ENCODE measurements at places on chromosomes 5 and 9.

- DNase-seq: peak; percentile 31
Measured at GRCh38 chr5:112735702-112736101, 2.0 kb upstream of the APC start.

DNA sequence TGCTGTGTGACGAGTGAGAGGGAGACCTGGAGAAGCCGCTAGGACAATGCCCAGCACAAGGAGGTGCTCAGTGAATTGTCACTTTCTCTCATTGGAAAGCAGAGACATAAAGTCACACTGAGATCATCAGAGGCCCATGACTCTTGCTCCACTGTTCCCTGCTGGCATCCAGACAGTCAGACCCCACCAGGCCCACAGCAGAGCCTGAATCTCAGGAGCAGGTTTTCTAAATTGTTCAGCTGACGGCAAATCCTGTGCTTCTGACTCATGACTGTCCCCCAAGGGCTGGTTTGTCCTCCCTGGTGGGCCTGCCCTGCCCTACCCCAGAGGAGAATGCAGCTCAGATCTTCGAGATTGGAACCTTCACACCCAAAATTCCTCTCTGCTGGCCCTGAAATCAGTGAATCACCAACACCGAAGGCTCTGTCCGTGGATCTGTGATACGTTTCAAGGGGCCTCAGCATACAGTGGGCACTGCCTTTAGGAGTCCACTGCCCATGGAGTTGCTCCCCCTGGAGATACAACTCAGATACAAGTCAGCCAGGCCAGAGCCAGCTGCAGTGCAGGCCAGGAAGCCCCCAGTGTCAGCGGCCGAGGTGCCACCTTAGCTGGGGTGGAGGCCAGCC is 2.7 kb downstream of the PTGES start:
- peak; percentile 56 for DNase-seq

- no peak for DNase-seq
Measured at GRCh38 chr5:40409601-40410000, 270.1 kb upstream of the PTGER4 start.

GRCh38 chr5:147835386-147835798 is 3.9 kb upstream of the SPINK1 start:
- no peak for DNase-seq

DNA sequence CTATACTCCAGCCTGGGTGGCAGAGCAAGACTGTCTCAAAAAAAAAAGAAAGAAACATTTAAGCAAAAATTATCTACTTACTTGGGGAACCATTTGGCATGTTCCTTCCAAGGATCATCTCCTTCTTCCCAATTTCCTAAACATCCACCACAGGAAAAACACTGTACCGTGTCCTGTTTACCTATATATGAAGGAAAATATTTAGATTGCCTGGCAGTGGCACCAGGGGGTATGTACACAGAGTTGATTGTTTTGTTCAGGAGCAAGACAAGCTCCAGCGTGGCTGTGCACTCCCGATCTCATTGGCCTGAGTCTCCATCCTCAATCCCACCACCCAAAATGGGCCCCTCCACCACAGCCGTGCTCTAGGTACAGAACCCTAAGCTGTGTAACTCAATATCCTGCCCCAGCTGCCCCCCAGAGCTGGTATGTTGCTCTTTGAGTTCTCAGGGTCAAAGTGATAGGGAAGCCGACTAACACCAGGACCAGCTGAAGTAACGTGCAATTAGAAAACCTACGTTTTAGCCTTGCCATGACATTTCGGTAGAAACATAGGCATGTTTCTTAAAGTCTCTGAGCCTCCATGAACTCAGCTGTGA is 13.8 kb downstream of the NAIP start:
- no peak for DNase-seq

GRCh38 chr5:891117-891836 is 1.3 kb downstream of the BRD9 start:
- DNase-seq: peak; percentile 53

- DNase-seq: no peak
Measured at GRCh38 chr5:130168211-130168610, 263.9 kb downstream of the CHSY3 start.

DNA sequence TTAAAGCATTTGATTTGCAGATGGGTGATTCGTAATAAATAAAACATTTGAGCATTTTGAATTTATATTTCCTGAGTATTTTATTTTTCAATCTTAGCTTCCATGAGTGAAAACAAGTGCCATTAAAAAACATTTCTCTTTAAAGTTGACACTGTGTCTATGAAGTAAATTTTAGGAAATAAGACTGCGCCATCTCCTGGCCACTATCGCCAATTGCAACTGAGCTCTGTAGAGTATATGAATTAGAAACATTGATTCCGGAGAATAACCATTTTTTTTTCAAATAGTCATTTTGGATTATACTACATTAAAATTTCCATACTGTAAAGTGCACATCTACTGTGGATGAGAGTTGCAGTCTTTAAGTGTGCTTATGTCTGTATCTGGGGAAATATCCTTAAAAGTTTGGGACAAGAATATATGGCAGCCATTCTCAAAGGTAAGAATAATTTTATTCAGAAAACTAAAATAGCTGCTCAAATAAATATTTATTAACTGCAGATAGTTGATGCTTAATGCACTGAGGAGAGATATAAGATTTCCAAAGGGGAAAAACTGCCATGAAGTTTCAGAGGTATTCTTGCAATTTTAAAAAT is 5.9 kb downstream of the DMRTA1 start:
- DNase-seq: peak; percentile 13

DNA sequence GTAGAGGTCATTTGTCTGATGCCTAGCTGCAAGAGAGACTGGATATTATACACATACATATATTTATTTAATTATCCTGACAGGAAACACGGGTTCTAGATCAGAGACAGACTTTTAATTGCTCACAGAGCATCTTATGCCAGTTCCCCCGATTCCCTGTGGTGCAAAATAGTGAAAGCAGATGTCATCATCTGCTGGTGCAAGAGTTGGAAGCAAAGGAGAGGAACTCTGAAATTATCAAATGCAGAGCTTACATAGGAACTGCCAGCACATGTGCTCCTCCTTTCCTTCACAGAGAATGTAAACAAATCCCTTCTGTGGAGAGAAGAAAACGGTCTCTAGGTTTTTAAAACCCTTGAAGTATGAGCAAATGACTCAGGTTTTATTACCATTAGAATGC is 69.3 kb downstream of the DTWD2 start:
- DNase-seq: no peak

DNA sequence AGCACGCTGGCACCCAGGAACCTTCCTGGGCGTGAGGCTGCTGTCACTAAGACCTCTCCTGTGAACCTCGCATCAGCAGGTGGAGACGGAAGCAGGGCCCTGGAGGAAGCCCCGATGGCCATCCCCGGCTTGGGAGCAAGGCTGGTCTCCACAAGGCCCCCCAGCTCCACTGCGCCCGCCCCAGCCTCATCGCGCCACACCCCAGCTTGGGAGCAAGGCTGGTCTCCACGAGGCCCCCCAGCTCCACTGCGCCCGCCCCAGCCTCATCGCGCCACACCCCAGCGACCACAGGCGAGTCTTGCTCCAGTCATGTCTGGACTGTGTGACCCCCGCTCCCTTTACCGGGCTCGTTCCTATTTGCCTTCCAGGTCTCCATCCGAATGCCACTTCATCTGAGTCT is 11.0 kb downstream of the QSOX2 start:
- DNase-seq: no peak

DNA sequence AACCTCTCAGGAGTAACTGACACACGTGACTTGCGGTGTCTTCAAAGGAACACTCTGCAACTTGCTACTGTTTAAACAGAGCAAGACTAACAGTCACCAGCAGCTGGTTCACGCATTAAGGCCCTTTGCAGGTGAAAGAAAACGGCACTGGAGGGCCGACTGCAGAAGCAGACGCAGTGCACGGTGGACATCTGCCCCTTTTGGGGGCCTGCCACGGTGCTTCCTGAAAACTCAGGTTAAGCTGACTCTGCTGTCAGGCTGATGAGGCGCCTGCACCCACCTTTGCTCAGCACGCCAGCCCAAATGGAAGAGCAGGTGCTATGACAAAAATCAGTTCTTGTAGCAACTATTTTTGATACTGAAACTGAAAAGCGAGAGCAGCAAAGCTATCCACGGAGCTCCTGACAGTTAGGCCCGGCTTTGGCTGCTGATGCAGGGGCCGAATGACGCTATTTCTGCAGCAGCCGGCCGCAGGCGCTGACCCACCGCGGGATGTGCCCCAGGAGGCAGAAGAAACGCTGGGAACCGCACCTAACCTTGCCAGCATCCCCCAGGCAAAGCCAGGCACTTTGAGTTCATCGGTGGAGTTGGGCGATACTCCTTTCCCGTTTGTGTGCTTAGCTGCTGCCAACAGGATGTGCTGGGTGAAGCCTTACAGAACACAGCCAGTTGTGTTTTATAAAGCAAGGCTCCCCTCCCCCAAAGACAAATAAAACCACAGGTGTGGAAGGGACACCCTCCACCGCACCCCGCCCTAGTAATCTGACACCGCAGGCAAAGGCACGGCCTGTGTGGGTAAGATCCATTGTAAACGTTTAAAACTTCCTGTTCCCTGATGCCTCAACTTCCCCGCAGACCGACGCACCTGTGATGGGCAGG is 21.1 kb upstream of the TERT start:
- no peak for DNase-seq

- DNase-seq: no peak
Measured at GRCh38 chr9:75880618-75881017, 9.9 kb upstream of the PCSK5 start.

- no peak for DNase-seq
Measured at GRCh38 chr5:159774476-159775031, 141.7 kb upstream of the ADRA1B start.

All from GM03348 (cell line).